Lung (tissue), 17 donors: ENCODE measurements at places on chromosomes 13 and 19. TPM values are rescaled to one million over a fixed set of nuclear protein-coding genes. Genes with fewer than 3 reads are reported as not detected.
A peak's percentile ranks its signal among the peaks of the same experiment; 100 is the strongest.

- H3K27ac ChIP-seq: no peak overlapping the region
- no peak for DNase-seq
- H3K4me1 ChIP-seq: no peaks in the 10 kb centered on the region
- H3K27me3 ChIP-seq: no peaks in the 10 kb centered on the region
- H3K4me3 ChIP-seq: no peak overlapping the region
Measured at GRCh38 chr13:74142257-74142656, 8.1 kb upstream of the KLF12 start.

ATP4B gene
- total RNA-seq: not detected

HSPB6 gene
- 44.8 TPM for total RNA-seq

DNA sequence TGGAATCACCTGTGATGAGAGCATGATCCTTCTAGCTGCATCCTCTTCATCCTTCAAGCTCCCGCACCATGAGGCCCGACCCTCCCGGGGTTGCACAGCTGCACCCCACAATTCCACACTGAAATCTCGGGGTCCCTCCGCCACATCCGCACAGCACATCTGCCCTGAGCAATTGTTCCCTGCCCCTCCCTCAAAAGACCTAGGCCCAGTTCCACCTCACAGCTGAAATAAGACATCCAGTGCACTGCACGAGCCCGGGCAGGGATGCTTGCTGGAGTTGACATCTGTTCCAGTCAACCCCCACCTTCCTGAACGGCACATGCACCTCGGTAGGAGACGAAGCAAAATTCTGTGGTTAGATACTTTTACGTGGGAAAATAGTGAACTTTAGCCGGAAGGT, 14.7 kb upstream of the SOX1 start:
- DNase-seq: no peak
- H3K27me3 ChIP-seq: peaks cover 12% of the 10 kb centered on the region
- no peak overlapping the region for H3K4me3 ChIP-seq
- H3K36me3 ChIP-seq: no peaks in the 10 kb centered on the region
- peaks cover 9% of the 10 kb centered on the region for H3K4me1 ChIP-seq

DNA sequence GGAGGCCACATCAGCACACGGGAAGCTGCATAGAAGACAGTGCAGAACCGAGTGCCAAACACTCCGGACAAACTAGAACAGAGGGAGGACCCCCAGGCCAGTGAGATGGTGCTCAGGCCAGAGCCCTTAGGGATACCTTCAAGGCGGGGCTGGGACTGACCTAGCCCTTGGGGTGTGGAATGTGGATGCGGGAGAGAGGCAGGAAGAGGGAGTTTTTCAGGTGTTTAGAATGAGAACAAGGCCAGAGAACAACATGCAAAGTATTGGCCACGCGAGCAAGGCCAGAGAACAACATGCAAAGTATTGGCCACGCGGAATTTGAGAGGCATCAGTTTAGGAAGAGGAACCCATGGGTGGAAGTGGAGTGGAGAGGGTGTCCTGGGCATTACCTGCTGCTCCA, 65.1 kb upstream of the ATP12A start:
- H3K4me1 ChIP-seq: no peaks in the 10 kb centered on the region
- H3K36me3 ChIP-seq: no peaks in the 10 kb centered on the region
- H3K4me3 ChIP-seq: no peak overlapping the region
- DNase-seq: no peak
- no peaks in the 10 kb centered on the region for H3K27me3 ChIP-seq
- H3K27ac ChIP-seq: no peak overlapping the region

- no peak overlapping the region for H3K4me3 ChIP-seq
- no peak overlapping the region for H3K27ac ChIP-seq
- H3K36me3 ChIP-seq: no peaks in the 10 kb centered on the region
- H3K27me3 ChIP-seq: no peaks in the 10 kb centered on the region
- H3K4me1 ChIP-seq: no peaks in the 10 kb centered on the region
Measured at GRCh38 chr13:92913840-92914239, 312.8 kb upstream of the GPC6 start.

DYRK1B gene
- 25.5 TPM for total RNA-seq

DNA sequence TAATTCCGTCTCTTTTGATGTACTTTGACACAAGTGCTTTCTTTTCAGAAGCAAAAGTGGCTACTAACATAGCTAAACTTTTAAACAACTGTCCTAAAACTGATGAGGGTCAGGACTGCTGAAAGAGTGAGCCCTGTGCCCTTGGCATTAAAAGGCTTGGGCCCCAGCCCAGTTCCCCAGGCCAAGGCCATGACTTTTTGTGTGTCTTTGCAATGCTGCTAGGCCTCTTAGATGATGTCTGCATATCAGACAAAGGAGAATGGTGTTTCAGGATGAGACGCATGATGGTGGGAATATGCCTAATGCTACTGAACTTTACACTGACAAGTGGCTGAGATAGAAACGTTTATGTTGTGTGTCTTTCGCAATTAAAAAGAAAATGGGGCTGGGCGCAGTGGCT, 38.0 kb downstream of the SLC7A9 start:
- H3K27me3 ChIP-seq: no peaks in the 10 kb centered on the region
- H3K27ac ChIP-seq: no peak overlapping the region
- DNase-seq: no peak
- H3K4me3 ChIP-seq: no peak overlapping the region

- H3K27me3 ChIP-seq: no peaks in the 10 kb centered on the region
- no peaks in the 10 kb centered on the region for H3K36me3 ChIP-seq
- H3K4me1 ChIP-seq: no peaks in the 10 kb centered on the region
- no peak overlapping the region for H3K4me3 ChIP-seq
- H3K27ac ChIP-seq: no peak overlapping the region
- DNase-seq: no peak
Measured at GRCh38 chr13:41013835-41014234, 5.3 kb downstream of the ELF1 start.

DNA sequence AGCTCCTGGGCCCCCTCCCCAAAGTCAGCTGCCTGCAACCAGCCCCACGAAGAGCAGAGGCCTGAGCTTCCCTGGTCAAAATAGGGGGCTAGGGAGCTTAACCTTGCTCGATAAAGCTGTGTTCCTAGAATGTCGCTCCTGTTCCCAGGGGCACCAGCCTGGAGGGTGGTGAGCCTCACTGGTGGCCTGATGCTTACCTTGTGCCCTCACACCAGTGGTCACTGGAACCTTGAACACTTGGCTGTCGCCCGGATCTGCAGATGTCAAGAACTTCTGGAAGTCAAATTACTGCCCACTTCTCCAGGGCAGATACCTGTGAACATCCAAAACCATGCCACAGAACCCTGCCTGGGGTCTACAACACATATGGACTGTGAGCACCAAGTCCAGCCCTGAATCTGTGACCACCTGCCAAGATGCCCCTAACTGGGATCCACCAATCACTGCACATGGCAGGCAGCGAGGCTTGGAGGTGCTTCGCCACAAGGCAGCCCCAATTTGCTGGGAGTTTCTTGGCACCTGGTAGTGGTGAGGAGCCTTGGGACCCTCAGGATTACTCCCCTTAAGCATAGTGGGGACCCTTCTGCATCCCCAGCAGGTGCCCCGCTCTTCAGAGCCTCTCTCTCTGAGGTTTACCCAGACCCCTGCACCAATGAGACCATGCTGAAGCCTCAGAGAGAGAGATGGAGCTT, 4.7 kb upstream of the CEACAM5 start:
- no peaks in the 10 kb centered on the region for H3K27me3 ChIP-seq
- H3K4me1 ChIP-seq: no peaks in the 10 kb centered on the region
- no peak for DNase-seq

ICAM4 gene
- total RNA-seq: 38.8 TPM

DNA sequence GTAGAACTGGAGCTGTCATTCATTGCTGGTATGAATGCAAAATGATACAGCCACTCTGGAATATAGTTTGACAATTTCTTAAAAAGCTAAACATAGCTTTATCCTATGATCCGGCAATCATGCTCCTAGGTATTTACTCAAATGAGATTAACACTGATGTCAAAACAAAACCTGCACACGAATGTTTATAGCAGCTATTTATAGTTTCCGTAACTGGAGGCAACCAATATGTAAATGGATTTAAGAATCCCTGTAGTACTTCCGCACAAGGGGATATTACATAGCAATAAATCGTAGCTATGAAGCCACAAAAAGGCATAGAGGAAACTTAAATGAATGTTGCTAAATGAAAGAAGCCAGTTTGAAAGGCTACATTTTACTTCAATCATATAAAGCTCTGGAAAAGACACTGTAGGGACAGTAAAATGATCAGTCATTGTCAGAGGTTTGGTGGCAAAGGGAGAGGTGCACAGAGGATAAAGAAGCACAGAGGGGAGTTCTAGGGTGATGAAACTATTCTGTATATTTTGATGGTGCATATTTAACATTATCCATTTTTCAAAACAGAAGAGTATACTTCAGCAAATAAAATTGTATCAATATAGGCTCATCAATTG, 1893.0 kb upstream of the PCDH20 start:
- DNase-seq: no peak
- H3K27me3 ChIP-seq: no peaks in the 10 kb centered on the region
- H3K4me3 ChIP-seq: no peak overlapping the region
- no peak overlapping the region for H3K27ac ChIP-seq
- no peaks in the 10 kb centered on the region for H3K4me1 ChIP-seq

DNA sequence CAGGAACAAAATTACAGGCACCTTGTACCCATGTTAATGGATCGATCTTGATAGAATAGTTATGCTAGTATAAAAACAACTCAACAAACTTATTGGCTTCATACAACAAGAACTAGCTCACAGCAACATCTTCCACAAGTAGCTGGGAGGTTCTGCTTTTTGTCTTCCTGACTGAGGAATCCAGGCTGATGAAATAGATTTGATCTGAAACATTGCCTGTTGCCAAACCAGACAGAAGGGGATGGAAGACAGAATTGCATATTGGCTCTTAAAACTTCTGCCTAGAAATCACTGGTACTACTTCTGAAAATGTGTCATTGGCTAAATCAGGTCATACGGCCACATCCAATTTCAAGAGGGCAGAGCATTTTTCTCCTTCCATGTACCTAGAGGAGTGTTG, 267.3 kb downstream of the RFC3 start:
- no peaks in the 10 kb centered on the region for H3K27me3 ChIP-seq
- no peak overlapping the region for H3K27ac ChIP-seq
- H3K4me3 ChIP-seq: no peak overlapping the region
- no peaks in the 10 kb centered on the region for H3K36me3 ChIP-seq
- H3K4me1 ChIP-seq: no peaks in the 10 kb centered on the region

LSR gene
- 30.8 TPM for total RNA-seq

- no peak overlapping the region for H3K4me3 ChIP-seq
- no peak overlapping the region for H3K27ac ChIP-seq
- no peak for DNase-seq
- no peaks in the 10 kb centered on the region for H3K36me3 ChIP-seq
Measured at GRCh38 chr19:898663-899062, 5.4 kb downstream of the RNU6-9 start.

CRLF1 gene
- 13.3 TPM for total RNA-seq

GRCh38 chr19:51029718-51030117, 3.3 kb upstream of the KLK11 start:
- peaks cover 3% of the 10 kb centered on the region for H3K27me3 ChIP-seq
- no peaks in the 10 kb centered on the region for H3K4me1 ChIP-seq
- H3K27ac ChIP-seq: no peak overlapping the region
- no peak overlapping the region for H3K4me3 ChIP-seq

MEF2B gene
- 0.63 TPM for total RNA-seq

GRIK5 gene
- total RNA-seq: 1.6 TPM

DNA sequence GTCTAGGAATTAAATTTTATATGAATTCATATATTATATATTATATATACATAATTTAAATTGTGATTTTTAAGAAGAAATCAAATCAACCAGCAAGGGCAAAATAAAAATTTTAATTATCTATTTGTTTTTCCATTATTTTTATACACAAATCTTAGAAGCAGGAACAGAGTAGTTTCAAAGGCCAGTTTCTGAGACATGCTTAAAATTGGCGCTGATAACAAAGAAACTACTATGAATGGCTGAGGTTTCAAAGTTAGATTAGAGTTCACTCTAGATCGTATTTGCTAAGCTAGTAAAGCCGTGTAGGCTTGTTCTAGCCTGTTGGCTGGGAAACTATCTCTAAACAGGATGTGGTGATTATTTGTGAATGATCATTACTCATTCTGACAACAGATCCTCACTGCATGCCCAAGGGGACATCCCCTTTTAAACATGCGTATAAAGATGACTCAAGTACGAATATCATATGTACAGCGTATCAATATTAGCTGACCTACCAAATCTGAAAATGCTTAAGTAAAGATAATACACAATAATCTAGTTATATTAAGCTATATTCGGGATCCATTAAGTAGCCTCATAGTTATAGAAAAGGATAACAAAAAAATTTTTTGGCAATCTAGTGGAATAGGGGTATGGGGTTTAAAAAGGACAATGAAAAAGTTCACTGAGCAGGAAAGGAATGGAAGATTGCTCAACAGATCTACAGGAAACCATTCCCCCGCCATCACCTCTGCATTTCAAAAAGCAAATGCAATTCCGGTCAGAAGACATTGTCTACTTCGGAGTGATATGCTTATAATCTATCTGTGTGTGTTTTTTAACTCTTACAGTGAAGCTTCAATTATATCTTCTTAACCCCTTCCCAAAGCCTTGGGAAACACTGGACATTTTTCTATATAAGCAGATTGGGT, 150.1 kb downstream of the SHISA2 start:
- no peak overlapping the region for H3K27ac ChIP-seq
- peaks cover 20% of the 10 kb centered on the region for H3K4me1 ChIP-seq
- peak; percentile 90 for DNase-seq
- no peaks in the 10 kb centered on the region for H3K36me3 ChIP-seq
- H3K27me3 ChIP-seq: no peaks in the 10 kb centered on the region

- peak; percentile 20 for DNase-seq
- H3K36me3 ChIP-seq: no peaks in the 10 kb centered on the region
- H3K27me3 ChIP-seq: no peaks in the 10 kb centered on the region
- H3K27ac ChIP-seq: no peak overlapping the region
- H3K4me1 ChIP-seq: no peaks in the 10 kb centered on the region
Measured at GRCh38 chr19:39223703-39224279, 19.7 kb upstream of the SYCN start.

DNA sequence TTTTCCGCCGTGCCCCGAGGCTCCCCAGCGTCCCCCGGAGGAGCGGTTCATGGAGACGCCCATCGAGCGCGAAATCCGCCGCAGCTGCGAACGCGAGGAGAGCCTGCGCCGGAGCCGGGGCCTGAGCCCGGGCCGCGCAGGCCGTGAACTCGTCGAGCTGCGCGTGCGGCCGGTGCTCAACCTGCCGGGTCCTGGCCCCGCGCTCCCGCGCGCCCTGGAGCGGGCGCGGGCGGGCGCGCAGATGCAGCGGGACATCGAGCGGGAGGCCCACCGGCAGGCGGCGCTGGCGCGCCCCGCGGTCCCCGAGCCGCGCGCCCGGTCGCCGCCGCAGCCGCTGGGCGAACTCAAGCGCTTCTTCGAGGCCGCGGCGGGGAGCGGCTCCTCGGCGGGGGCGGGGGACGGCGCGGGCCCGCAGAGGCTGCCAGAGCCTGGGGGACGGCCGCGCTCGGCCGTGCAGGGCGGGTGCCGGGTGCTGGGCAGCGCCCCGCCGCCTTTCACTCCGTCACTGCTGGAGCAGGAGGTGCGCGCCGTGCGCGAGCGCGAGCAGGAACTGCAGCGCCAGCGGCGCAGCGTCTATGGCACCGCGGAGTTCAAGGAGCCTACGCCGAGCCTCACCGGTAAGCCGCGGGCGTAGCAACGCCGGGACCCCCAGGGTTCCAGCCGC, 807 bp downstream of the MISP3 start:
- peak; percentile 83 for DNase-seq
- H3K4me3 ChIP-seq: peak overlapping the region; percentile 40
- no peaks in the 10 kb centered on the region for H3K27me3 ChIP-seq
- H3K36me3 ChIP-seq: no peaks in the 10 kb centered on the region
- peak overlapping the region; percentile 95 for H3K27ac ChIP-seq
